ENCODE measurements at places on chromosomes 4 and X.

DNA sequence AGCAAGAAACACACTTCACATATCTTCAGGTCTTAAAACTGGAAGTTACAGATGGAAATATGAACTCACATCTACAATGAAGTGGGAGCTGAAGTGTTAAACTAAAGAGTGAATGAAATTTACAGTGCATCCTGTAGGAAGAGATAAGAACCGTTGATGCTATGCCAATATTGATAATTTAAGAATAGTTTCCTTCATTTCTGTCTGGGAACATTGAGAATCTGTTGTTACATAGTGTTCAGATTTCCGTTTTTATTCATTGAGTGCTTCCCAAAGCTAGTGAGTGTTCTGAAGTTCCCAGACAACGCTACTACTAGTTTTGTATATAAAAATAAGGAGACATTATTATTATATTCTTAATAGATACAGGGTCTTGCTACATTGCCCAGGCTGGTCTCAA lies 52.3 kb downstream of the UBE2K start:
- no peak for DNase-seq

GRCh38 chr4:150039274-150040127 lies 38.7 kb upstream of the DCLK2 start:
- no peak for DNase-seq

DNA sequence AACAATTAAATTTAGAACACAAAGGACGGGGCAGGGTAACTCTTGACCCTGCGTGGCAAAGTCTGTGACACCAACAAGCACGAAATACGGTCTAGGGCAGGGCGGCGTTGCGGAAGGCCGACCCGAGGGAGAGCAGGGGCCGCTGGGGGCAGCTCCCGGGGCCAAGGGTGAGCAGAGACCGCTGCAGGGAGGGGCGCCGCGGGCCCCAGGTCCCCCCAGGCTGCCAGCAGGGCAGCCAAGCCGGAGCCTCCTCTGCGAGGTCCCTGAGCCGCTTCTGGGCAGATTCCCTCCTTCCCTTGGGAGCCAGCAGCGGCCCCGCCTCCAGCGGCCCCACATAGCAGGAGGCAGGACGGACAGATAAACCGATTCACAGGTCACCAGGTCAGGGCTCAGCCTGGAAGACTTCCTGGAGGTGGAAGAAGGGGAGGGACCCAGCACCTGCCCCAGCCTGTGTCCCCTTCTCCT lies 90.2 kb downstream of the FAM53A start:
- no peak for DNase-seq

DNA sequence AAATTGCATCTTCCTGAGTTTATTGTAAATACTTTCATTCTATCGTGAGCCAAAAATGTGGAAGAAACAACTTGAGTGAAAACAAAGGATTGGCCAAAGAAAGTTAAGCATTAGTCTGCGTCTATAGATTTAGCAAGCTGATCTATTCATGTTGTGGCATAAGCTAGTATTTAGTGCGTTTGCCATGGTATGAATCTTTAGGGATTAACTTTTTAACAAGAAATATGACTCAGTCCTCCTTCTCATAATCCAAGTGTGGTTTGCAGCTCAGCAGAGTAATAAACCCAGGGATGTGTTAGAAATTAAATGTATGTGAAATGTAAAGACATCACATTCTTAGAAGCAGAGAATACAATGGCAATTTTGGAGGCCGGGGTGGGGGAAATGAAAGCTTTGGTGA lies 1110.9 kb downstream of the NLGN4X start:
- DNase-seq = no peak

- no peak for DNase-seq
Measured at GRCh38 chrX:120306630-120307029, 4.6 kb downstream of the TMEM255A start.

GRCh38 chr4:38914854-38915253 lies 47.2 kb downstream of the FAM114A1 start:
- DNase-seq = no peak
